Gastroesophageal sphincter (tissue), 4 donors: ENCODE measurements at places on chromosomes 2 and 18. TPM values are rescaled to one million over a fixed set of nuclear protein-coding genes. Genes with fewer than 3 reads are reported as not detected.

Gene FHOD3
- 18.4 TPM for total RNA-seq

Gene CXCR4
- total RNA-seq: 8.2 TPM

Gene TCF7L1
- total RNA-seq: 5.1 TPM

Gene ALLC
- not detected for total RNA-seq

Gene MYO7B
- total RNA-seq: 0.27 TPM

Gene SERPINB2
- 4.0 TPM for total RNA-seq

Gene REG3G
- total RNA-seq: not detected

- no peak for ATAC-seq
Observed at GRCh38 chr2:68478688-68479087, 11.3 kb downstream of the APLF start.

DNA sequence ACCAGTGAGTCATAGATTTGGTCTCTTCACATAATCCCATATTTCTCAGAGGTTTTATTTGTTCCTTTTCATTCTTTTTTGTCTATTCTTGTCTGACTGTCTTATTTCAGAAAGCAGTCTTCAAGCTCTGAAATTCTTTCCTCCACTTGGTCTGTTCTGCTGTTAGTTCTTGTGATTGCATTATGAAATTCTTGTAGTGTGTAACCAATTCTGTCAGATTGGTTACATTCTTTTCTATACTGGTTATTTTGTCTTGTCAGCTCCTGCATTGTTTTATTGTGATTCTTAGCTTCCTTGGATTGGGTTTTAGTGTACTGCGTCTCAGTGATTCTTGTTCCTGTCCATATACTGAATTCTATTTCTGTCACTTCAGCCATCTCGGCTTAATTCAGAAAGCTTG lies 18.6 kb downstream of the EHBP1 start:
- no peak for ATAC-seq

GRCh38 chr2:201383136-201383535 lies 26.0 kb upstream of the FLACC1 start:
- ATAC-seq: peak; percentile 31

DNA sequence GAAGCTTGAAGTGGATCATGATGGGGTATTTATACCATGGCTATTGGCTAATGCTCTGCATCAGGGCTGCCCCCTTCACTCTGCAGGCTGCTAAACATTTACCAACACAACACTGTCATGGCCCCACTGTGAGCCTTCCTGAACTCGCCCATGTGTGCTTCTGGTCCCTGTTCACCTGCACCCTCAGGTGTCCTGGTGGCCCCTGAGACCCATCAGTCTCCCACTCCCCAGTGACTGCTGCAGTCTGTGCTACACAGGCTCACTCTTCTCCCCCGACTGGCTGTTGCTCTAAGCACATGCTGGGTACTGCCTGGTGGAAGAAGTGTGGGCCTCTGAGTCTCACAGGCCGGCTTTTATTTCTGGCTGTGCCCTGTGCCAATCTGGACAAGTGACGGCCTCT lies 183.0 kb upstream of the HS6ST1 start:
- no peak for ATAC-seq

DNA sequence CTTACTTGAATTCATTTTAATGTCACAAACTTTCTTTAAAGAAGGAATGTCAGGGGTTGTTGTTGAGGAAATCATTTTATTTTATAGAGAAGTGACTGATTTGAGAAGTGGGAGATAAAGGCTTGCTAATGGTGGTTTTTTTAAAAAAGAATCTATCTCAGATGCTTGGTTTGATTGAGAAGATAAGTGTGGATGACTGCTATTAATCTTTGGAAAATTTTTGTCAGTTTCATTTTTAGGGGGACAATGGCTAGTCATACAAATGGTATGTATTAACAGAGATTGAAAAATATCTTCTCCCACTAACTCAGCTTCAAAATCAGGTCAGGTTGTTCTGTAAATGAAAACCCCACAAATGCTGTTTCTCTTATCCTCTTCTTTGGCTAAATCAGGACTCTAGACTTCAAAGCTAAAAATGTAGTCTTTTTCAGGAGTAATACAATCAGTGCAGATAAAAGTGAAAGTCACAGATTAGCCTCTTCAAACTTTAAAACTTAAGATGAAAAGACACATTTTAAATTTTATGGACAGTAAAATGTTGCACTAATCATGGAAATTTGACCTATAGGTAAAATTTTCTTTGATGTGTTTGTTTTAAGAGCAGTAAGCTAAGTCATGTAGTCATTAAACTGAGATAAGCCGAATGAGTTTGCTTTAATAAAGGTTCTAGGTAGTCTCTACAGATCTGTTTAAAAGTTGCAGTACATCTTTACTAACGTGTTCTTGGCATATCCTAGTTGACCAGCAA lies 674.2 kb upstream of the VRK2 start:
- ATAC-seq: no peak

DNA sequence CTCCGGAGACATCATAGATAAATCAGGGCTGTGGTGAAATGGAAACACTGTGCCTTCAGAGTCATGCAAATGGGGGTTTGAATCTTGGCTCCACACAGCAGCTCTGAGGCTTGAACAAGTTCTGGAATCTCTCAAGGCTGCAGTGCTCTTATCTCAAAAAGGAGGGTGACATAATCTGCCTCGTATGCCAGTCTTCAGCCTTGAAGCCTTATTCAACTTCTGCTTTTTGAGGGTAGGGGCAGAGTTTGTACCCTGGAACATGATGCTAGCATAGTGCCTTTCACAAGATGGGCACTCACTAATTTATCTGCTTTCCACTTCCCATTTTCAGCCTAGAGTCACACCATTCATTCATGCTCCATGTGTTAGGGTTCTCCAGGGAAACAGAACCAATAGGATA lies 42.3 kb downstream of the GATA6 start:
- no peak for ATAC-seq

DNA sequence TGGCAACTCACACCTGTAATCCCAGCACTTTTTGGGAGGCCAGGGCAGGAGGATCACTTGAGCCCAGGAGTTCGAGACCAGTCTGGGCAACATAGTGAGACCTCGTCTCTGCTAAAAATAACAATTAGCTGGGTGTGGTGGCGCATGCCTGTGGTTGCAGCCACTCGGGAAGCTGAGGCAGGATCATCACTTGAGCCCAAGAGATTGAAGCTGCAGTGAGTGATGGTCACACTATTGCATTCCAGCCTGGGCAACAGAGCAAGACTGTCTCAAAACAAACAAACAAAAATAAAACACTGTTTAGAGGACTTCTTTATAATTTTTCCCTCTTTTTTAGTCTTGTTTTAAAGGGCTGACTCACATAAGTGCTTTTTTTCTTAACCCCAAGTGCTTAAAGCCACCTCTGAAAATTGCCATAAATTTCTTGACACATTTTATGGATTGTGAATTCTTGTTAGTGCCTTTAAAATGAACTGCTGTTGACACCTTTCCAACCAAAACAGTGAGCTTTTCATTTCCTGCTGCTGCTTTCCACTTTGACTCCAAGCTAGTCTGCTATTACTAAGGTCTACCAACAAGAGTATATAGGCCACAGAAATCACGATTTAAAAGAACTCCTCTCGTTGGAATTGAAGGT lies 41.7 kb downstream of the CYP20A1 start:
- no peak for ATAC-seq

DNA sequence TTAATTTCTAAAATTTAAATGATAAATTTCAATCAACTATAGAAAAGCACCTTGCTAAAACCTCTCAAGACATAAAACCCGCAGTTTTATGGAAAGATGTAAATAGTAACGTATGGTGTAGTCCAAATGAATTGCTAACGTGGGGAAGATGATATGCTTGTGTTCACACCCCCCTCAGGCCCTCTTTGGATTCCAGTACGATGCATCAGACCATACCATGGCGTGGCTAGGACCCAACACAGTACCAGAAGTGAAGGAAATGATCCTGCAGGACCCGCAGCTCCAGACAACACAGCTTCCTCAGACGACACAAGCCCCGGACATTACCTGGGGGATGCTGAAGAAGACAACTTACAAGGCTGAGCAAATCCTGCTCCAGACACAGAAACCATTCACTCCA lies 60.1 kb upstream of the DYSF start:
- ATAC-seq: no peak

DNA sequence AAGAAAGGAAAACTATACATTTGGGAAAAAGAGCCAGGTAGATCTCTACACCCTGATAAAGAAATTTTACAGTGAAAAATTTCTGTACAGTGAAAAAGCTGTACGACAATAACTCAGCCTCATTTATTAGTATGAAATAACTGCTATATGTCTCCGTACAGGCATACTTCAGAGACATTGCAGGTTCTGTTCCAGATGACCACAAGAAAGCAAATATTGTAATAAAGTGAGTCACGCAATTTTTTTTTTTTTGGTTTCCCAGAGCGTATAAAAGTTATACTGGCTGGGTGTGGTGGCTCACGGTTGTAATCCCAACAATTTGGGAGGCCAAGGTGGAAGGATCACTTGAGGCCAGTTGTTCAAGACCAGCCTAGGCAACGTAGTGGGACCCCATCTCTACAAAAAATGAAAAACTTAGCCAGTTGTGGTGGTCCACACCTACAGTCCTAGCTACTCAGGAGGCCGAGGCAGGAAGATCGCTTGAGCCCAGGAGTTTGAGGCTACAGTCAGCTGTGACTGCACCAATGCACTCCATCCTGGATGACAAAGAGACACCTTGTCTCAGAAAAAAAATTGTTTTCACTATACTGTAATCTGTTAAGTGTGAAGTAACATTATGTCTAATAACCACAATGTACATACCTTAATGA lies 28.2 kb upstream of the AMMECR1L start:
- ATAC-seq: no peak

- ATAC-seq: no peak
Observed at GRCh38 chr2:216545359-216545758, 46.7 kb downstream of the RPL37A start.

DNA sequence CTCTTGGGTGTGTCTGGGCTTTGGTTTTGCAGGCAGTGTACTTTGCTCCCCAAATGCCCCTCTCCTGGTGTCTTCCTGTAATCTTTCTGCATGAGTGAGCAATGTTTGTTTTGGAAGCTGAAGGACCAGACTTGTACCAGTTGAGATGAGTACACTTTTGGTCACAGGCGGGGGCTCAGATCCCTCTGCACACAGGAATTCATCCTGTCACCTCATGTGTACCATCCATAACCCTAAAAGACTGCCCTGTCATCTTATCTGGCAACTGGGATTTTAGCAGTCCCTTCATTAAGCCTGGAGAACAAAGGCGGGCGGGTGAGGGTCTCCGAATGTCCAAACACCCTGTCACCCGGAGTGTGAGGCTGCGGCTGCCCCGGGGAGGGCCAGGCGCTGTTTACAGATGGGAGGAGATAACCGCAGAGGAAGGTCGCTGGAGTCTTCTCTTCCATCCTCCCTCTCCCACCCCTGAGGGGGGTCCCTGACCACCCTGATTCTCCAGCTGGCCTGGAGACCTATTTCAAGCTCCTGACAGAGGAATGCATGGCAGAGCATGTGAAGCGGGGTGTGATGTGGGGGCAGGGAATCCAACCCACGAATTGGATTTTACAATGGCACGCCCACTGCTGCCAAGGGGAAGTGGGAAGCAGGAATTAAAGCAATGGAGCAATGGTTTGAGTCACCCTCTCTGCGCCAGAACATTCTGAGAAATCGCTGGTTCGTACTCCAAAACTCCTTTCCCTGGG lies 158.2 kb upstream of the MYCN start:
- no peak for ATAC-seq

- ATAC-seq: no peak
Observed at GRCh38 chr2:182080493-182080892, 94.8 kb downstream of the PPP1R1C start.

- no peak for ATAC-seq
Observed at GRCh38 chr2:15865923-15866322, 74.4 kb upstream of the MYCN start.

- peak; percentile 77 for ATAC-seq
Observed at GRCh38 chr2:11498543-11499034, 32.6 kb upstream of the E2F6 start.
